ENCODE measurements at places on chromosomes 3 and 15.

DNA sequence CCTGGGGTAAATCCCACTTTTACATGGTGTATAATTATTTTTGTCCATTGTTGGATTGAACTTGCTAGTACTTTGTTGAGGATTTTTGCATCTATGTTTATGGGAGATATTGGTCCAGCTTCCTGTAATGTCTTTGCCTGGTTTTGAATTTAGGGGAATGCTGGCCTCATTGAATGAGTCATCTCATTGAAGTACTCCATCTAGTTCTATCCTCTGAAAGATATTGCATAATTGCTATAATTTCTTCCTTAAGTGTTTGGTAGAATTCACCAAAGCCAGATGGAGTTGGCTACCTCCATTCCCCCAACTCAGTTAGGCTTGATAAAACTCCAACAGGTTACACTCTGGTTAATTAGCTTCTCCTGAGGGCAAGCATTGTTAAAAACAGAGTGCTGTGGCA is 237.4 kb upstream of the TGFBR2 start:
- DNase-seq: peak; percentile 59

DNA sequence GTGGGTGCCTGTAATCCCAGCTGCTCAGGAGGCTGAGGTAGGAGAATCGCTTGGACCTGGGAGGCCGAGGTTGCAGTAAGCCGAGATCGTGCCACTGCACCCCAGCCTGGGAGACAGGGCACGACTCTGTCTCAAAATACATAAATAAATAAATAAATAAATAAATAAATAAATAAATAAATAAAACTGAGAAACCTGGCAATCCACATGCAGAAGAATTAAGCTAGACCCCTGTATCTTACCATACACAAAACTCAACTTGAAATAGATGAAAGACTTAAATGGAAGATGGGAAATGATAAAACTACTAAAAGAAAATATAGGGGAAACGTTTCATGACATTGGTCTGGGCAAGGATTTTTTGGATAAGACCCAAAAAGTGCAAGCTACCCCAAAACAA is 58.0 kb downstream of the ATP13A4 start:
- DNase-seq: no peak

- DNase-seq: no peak
Observed at GRCh38 chr3:185823078-185824044, 1.5 kb downstream of the IGF2BP2 start.

DNA sequence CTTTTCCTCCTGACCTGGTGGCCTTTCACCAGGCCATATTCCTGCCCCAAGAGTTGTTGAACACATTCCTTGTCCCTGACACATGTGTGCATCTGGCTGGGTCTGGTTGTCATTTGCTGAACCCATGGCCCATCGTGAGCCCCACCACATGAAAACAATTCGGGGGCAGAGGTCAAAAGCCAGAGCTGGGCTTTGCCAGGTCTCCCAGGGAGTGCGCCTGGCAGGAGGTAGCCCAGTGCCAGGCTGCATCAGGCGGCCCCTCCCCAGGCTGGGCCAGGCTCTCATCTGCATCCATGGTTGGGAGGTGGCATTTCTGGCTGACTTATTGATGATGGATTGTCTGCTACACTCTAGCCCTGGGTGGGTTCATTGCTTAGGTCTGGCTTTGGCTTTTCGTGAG is 30.9 kb downstream of the SPSB4 start:
- no peak for DNase-seq

- DNase-seq: no peak
Observed at GRCh38 chr3:119880966-119881365, 99.1 kb downstream of the NR1I2 start.

DNA sequence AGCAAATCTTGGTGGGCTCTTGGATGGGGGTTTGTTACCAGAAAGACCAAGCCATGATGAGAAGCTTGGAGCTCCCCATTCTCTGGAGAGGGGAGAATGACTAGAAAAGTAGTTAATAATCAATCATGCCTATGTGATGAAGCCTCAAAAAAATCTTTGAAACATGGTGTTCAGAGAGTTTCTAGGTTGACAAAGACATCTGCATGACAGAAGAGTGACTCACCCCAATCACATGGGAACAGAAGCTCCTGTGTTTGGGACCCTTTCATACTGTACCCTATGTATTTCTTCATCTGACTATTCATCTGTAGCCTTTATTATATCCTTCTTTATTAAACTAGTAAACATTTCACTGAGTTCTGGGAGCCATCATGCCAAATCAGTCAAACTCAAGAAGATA is 87.4 kb downstream of the BCHE start:
- DNase-seq: no peak

DNA sequence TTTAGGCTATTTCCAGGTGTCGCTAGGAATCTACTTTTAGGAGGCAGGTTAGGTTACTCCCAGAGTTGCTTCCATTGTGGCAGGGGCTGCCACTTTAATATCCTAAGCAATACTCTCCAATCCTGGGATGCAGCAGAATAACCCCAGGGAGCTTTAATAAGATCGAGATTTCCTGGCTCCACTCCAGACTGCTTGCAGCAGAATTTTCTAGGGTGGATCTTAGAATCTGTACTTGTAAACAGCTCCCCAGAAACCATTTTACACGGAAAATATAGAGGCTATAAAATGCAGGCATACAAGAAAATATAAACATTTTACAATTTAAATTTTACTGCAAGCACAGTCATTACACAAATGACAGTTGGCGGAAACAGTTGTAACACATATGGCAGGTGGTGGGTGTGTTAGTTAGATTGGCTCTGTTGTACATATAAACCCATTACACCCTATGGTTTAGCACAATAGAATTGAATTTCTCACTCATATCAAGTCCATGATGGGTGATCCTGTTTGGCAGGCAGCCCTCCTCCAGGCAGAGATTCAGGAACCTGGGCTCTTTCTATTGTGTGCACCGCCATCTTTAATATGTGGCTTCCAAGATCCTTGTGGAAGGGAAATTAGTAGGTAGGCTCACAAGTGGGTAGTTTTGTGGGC is 35.0 kb upstream of the TNFAIP8L3 start:
- DNase-seq: no peak

GRCh38 chr15:33994005-33994615 is 25.8 kb downstream of the CHRM5 start:
- DNase-seq: no peak

GRCh38 chr15:66621491-66622467 is 56.0 kb upstream of the LCTL start:
- no peak for DNase-seq

GRCh38 chr3:94101860-94102259 is 39.0 kb downstream of the NSUN3 start:
- DNase-seq: no peak

GRCh38 chr3:153495422-153495821 is 333.4 kb downstream of the RAP2B start:
- DNase-seq: no peak

DNA sequence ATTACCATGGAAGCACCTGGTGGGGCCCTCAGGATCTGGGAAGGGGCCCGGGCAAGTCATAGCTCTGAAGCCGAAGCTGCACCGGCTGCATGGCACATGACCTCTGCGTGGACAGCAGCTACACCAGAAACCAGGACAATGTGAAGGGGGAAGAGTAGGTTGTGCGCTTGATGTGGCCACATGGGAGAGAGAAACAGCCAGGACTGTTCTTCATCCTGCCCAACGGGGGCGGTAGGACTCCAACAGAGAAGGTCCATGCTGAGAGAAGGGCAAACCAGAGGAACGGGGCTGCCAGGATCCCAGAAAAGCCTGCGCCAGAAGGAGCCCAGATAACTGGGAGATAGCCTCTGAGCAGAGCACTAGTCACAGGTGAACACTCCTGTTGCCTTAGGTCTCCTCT is 54.9 kb upstream of the PRR20G start:
- no peak for DNase-seq

- DNase-seq: no peak
Observed at GRCh38 chr15:38683382-38684242, 119.0 kb upstream of the RASGRP1 start.

DNA sequence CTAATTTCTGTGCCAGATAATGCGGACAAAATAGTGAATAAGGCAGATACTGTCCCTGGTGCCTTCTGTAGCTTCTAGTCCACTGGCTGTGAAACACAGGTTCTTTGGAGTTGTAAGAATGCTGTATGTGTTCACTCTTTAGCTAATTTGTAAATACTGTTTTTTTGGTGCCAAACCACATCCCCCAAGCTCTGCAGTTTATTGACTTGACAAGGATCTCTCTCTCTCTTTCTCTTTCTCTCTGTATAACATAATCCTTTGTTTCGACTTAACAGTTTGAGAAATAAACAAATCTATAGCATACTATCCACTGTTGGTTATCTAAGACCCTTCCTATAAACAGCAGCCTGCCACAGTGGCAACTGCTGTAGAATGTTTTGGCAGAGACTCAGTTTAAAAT is 7.6 kb downstream of the SMAD3 start:
- DNase-seq: no peak

DNA sequence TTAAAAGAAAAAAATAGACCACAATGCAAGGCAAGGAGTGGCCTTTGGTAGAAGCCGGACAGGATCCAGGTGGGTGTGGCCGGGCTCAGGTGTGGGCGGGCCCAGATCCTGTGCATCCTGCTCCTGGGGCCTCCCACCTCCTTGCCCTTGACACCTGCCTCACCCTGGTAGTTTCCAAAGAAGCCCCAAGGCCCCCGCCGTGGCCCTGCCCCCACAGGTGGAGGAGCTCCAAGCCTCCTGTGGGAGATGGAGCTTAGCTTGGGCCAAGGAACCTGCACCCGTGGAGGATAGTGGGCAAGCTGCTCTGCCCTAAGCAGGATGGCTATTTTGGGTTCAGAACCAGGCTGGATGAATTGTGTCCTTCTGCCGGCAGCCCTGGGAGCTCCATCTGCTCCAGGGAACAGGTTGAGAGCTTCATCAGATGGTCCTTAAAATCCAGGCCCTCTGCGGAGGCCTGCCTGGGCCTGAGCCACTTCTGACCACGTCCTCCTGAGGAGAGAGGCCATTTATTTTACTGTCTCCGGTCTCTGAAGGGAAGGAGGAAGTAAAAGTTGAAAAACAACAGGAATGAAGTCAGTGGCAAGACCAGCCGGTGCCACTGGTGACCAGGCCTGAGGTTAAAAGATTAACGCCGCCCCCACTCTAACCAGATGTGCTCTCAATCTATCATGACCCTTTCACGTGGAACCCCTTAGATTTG is 53.9 kb upstream of the KLF13 start:
- no peak for DNase-seq

- no peak for DNase-seq
Observed at GRCh38 chr15:40279437-40280141, 3.3 kb downstream of the ANKRD63 start.

DNA sequence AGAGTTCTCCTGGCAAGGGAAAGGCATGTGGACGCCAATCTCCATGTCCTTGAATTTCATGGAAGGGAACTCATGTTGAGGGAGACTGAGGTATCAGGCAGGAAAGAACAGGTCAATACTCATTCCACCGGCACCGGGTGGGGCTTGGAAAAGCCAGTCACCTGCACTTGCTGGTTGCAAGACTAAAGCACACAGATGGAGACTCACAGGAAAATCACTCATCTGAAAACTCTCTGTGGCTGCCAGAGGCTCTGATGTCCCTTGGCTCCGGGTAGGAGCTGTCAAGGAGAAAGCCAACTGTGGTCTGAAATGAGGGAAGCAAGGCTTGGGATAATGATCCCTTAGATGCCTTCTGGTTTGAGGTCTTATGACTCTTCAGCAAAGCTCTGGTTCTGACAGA is 8.7 kb upstream of the CGNL1 start:
- no peak for DNase-seq

DNA sequence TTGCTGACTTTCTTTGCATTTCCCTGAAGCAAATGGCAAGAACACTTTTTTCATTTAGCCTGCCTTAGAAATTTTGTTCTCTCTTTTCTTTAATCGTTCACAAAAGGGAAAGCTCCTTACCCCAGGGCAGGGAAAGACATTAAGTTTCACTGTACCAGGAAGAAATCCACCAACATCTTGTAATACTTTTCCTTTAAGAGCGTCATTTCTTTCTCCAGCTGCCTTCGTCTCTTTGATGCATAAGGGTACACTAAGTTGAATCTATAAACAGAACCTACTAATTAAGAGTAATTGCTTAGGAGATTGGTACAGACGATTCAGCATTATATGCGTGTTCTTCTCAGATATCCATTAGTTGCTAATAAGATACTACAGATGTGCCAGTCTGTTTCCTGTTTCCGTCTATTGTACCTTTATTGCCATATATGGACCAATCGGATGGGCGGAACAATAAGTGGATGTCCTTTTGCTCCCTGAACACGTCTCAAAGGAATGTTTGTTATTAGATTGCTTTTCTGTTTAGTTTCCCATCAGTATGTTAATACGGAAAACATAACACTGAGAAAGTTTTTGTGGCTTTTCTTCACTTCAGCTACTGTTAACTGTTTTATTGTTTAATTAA is 276.7 kb upstream of the RARB start:
- DNase-seq: no peak

- no peak for DNase-seq
Observed at GRCh38 chr15:98330258-98330657, 318.1 kb upstream of the IGF1R start.

DNA sequence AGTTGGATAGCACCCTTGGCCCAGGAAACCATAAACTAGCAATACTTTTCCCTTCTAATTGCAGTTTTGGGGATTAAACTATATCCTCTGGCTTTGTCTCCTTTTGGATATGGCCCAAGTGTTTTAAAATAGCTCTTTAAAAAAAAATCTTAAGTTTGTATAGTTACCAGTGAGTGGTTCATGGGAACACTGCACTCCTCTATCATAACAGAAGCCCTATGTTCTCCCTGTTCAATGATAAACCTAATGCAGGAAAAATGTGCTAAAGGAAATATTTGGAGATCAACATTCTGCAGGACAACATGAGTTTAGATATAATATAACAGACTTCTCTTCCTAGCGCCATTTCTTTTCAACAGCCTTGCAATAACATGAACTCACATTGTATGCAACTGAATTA is 13.1 kb downstream of the MRPL47 start:
- no peak for DNase-seq

GRCh38 chr3:155495387-155495786 is 201.9 kb upstream of the STRIT1 start:
- DNase-seq: no peak

DNA sequence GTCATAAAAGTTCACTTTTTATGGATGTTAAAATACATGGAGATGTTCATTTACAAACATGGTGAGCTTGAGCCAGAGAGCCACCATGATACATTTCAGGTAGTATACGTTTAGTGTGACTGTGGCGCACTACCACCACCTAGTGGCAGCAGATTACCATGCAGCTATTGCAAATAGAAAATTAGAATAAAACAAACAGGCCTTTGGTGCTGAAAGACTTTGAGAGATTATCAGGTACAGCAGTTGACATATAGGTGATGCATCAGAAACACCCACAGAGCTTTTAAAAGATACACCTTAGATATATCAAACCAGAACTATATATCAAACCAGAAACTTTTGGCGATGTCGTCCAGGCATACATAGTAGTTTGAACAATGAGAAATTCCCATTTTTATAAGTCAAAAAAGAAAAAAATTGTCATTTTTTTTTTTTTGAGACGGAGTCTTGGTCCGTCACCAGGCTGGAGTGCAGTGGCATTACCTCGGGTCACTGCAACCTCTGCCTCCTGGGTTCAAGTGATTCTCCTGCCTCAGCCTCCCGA is 42.0 kb upstream of the ICE2 start:
- no peak for DNase-seq

Measured in AG09309 (cell line).